ENCODE measurements at places on chromosomes 3 and 15.

GRCh38 chr3:132009241-132009640, 25.6 kb downstream of the CPNE4 start:
- no peak for DNase-seq
- no peak overlapping the region for H3K4me3 ChIP-seq
- H3K27me3 ChIP-seq: no peaks in the 10 kb centered on the region
- H3K4me1 ChIP-seq: no peaks in the 10 kb centered on the region
- H3K36me3 ChIP-seq: no peaks in the 10 kb centered on the region
- H3K27ac ChIP-seq: no peak overlapping the region

GRCh38 chr3:154247806-154248415, 76.4 kb downstream of the DHX36 start:
- H3K4me1 ChIP-seq: no peaks in the 10 kb centered on the region
- no peak overlapping the region for H3K27ac ChIP-seq
- H3K4me3 ChIP-seq: no peak overlapping the region
- no peak for DNase-seq
- H3K36me3 ChIP-seq: no peaks in the 10 kb centered on the region
- H3K27me3 ChIP-seq: no peaks in the 10 kb centered on the region

- DNase-seq: no peak
- H3K4me3 ChIP-seq: no peak overlapping the region
- no peak overlapping the region for H3K27ac ChIP-seq
Observed at GRCh38 chr15:49674370-49674769, 53.5 kb downstream of the DTWD1 start.

DNA sequence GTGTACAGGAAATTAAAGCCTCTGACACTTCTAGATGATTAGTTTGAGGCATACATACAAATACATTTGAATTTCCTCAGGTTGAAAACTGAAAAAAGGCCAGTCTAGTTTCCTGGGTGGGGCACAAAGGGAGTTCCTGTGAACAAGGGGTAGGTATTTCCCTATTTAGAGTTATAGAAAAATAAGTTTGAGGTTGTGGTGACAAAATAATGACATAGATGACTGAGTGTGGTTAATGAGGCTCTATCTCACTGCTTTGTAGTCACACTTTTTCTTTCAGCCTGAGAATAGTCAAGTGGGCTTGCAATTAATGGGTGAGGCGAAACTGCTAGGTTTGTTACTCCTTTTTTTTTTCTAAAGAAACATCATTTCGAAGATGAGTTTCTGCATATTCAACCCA, 4.3 kb downstream of the SLCO3A1 start:
- no peaks in the 10 kb centered on the region for H3K36me3 ChIP-seq
- H3K27me3 ChIP-seq: no peaks in the 10 kb centered on the region
- no peak overlapping the region for H3K4me3 ChIP-seq
- H3K4me1 ChIP-seq: no peaks in the 10 kb centered on the region
- H3K27ac ChIP-seq: no peak overlapping the region

GRCh38 chr3:24829629-24830229, 335.1 kb upstream of the THRB start:
- peaks cover 7% of the 10 kb centered on the region for H3K27me3 ChIP-seq
- no peaks in the 10 kb centered on the region for H3K36me3 ChIP-seq
- no peak for DNase-seq
- no peak overlapping the region for H3K4me3 ChIP-seq

- H3K4me3 ChIP-seq: no peak overlapping the region
- no peaks in the 10 kb centered on the region for H3K27me3 ChIP-seq
- DNase-seq: no peak
- H3K4me1 ChIP-seq: no peaks in the 10 kb centered on the region
- no peak overlapping the region for H3K27ac ChIP-seq
- H3K36me3 ChIP-seq: no peaks in the 10 kb centered on the region
Observed at GRCh38 chr3:145767909-145768308, 393.1 kb downstream of the PLOD2 start.

DNA sequence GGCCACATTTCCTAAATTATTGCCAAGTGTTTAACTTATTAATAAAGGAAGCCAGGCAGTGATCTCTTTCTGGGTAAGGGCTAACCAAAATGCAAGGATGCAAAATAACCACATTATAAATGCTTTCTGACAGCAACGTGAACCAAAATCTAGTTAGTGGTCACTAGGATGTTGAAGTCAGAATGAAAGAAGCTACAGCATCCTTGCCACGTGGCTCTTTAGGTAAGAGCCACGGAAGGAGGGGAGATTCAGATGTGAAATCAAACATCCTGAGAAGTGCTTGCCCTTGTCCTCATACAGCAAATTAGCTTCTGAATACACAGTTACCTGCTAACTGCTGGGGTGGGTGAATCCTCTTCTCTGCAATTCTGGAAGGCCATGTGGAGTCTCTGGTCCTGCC, 246.2 kb downstream of the FEZF2 start:
- no peak for DNase-seq
- H3K27me3 ChIP-seq: no peaks in the 10 kb centered on the region
- no peak overlapping the region for H3K4me3 ChIP-seq
- H3K36me3 ChIP-seq: no peaks in the 10 kb centered on the region

GRCh38 chr15:83106994-83107840, at the start of gene TM6SF1:
Gene TM6SF1, plus strand, starts transcription at chr15:83107645. Its CDS starts 36 bp downstream, at chr15:83107681.
- H3K27ac ChIP-seq: peak within 1 kb of the TSS; percentile 41
- H3K36me3 ChIP-seq: no peaks in the 10 kb centered on the region

DNA sequence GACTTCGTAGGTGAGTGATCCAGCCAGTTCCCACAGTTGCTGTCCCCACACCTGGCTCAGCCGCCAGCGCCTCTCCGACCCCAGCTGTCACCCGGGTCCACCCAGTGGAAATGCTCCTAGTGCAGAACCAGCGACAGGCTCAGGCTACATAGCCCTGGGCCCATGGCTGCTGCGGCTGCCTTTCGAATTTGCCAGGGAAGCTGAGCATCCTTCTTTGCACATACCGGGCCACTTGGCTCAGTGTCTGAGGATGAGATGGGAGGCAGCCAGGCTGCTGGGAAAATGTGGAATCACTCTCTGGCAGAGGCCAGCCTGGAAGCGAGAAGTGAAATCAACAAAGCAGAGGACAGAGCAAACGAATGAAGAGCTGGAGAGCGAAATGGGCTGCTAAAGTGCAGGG, 80.1 kb downstream of the ST8SIA2 start:
- H3K4me1 ChIP-seq: no peaks in the 10 kb centered on the region
- H3K36me3 ChIP-seq: no peaks in the 10 kb centered on the region
- no peak overlapping the region for H3K4me3 ChIP-seq
- no peaks in the 10 kb centered on the region for H3K27me3 ChIP-seq

DNA sequence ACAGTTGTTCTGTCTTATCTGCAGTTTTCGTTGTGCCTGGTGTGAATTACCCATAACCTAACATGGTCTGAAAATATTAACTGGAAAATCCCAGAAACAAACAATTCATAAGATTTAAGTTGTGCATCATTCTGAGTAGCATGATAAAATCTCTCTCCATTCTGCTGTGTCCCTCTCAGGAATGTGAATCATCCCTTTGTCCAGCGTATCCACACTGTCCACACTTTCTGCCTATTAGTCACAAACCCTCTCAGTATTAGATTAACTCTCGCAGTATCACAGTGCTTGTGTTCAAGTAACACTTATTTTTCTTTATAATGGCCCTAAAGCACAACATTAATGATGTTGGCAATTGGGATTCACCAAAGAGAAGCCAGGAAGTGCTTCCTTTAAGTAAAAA, 203.2 kb downstream of the CGGBP1 start:
- no peaks in the 10 kb centered on the region for H3K4me1 ChIP-seq
- H3K27ac ChIP-seq: no peak overlapping the region
- H3K4me3 ChIP-seq: no peak overlapping the region
- H3K36me3 ChIP-seq: no peaks in the 10 kb centered on the region
- no peak for DNase-seq

DNA sequence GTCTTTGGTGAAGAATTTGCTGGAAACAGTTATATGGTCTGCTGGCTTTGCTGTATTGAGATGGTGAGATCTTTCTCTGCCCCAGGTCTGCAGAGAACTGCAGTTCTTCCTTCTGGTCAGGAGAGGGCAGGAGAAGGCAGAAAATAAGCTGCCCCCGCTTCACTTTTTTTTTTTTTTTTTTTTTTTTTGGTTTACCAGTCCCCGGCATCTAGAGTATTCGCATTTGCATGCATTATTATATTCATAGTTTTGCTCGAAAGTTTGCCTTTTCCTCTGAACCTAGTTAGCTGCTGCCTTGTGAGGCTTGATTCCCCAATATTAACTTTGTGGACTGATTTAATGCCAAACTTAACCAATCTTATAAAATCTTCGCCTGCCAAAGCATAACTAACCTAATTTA, 10.6 kb upstream of the PARL start:
- no peak for DNase-seq
- H3K4me3 ChIP-seq: no peak overlapping the region
- no peak overlapping the region for H3K27ac ChIP-seq
- no peaks in the 10 kb centered on the region for H3K4me1 ChIP-seq

GRCh38 chr15:99435113-99435695, 130.6 kb upstream of the MEF2A start:
- peaks cover 15% of the 10 kb centered on the region for H3K4me1 ChIP-seq
- H3K36me3 ChIP-seq: no peaks in the 10 kb centered on the region
- H3K27me3 ChIP-seq: no peaks in the 10 kb centered on the region
- H3K27ac ChIP-seq: peak overlapping the region; percentile 63
- DNase-seq: peak; percentile 82

DNA sequence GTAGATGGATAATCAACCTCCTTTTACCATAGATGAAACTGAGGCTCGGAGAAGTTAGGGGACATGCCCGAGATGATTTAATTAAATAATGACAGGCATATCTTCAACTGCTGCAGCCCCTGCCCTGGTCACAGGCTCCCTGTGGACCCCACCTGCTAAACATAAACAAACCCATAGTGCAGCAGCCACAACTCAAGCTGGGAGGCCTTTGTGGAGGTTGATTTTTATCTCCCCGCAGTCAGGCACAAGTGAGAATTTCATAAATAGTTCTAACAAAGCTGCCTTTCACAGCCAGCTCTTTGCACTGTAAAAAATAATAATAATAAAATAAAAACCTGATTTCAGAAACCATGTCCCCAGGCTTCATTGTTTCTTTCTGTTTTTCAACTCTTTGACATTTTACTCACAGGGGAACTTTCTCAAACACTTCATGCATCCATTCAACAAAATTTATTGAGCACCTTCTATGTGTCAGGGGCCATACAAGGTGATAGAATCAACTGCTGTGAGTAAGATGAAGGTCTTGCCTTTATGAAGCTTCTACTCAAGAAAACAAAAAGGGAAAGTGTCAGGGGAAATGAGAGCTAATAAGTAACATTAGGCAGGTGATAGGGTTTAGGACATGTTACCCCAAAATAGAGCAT, 393.6 kb upstream of the PROK2 start:
- no peaks in the 10 kb centered on the region for H3K4me1 ChIP-seq
- H3K4me3 ChIP-seq: no peak overlapping the region
- no peak overlapping the region for H3K27ac ChIP-seq
- H3K27me3 ChIP-seq: no peaks in the 10 kb centered on the region

GRCh38 chr3:188365988-188366698, 212.2 kb downstream of the LPP start:
- H3K36me3 ChIP-seq: no peaks in the 10 kb centered on the region
- no peaks in the 10 kb centered on the region for H3K4me1 ChIP-seq
- no peaks in the 10 kb centered on the region for H3K27me3 ChIP-seq
- H3K4me3 ChIP-seq: no peak overlapping the region
- no peak for DNase-seq

- H3K4me3 ChIP-seq: no peak overlapping the region
- no peaks in the 10 kb centered on the region for H3K4me1 ChIP-seq
- no peaks in the 10 kb centered on the region for H3K27me3 ChIP-seq
- no peak overlapping the region for H3K27ac ChIP-seq
Observed at GRCh38 chr3:31274326-31275024, 258.2 kb upstream of the STT3B start.

DNA sequence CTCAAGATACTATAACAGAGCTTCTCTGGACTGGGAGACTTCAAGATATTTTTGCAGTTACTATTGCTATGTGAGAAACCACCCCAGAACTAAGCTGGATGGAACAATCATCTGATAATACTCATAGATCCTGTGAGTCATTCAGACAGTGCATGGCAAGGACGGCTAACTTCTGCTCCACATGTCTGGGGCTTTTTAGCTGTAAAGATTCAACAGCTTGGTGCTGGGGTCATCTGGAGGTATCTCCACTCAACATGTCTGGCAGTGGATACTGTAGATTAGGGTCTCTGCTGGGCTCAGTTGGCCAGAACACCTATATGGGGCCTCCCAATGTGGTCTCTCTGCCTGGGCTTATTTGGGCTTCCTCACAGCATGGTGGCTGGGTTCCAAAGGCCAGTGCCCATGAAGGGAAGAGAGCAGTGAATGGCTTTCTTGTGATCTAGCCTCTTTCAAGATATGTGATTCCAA, 117.3 kb upstream of the SLC7A14 start:
- H3K4me1 ChIP-seq: no peaks in the 10 kb centered on the region
- no peaks in the 10 kb centered on the region for H3K27me3 ChIP-seq
- H3K27ac ChIP-seq: no peak overlapping the region
- no peaks in the 10 kb centered on the region for H3K36me3 ChIP-seq
- DNase-seq: no peak

DNA sequence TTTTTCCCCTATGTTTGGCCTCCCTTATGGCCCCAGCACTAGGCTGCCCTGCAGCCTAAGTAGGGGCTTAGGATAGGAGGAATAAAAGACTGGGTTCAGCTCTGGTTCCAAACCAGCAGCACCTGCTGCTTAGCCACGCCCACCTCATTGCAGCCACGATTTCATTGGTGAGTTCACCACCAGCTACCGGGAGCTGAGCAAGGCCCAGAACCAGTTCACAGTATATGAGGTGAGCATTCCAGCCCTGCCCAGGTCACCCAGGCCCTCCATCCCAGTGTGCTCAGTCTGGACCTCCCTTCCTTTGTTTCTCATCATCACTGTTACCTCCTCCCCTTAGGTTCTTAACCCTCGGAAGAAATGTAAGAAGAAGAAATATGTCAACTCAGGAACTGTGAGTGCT, 11.5 kb downstream of the CPNE9 start:
- H3K4me1 ChIP-seq: peaks cover 13% of the 10 kb centered on the region
- no peaks in the 10 kb centered on the region for H3K27me3 ChIP-seq

- no peaks in the 10 kb centered on the region for H3K27me3 ChIP-seq
- no peak for DNase-seq
- H3K27ac ChIP-seq: no peak overlapping the region
- no peaks in the 10 kb centered on the region for H3K4me1 ChIP-seq
- H3K4me3 ChIP-seq: no peak overlapping the region
Observed at GRCh38 chr3:105351821-105352220, 14.9 kb upstream of the ALCAM start.

GRCh38 chr3:40752492-40752891, 227.7 kb downstream of the ZNF621 start:
- H3K4me1 ChIP-seq: no peaks in the 10 kb centered on the region
- no peak overlapping the region for H3K4me3 ChIP-seq
- DNase-seq: no peak

DNA sequence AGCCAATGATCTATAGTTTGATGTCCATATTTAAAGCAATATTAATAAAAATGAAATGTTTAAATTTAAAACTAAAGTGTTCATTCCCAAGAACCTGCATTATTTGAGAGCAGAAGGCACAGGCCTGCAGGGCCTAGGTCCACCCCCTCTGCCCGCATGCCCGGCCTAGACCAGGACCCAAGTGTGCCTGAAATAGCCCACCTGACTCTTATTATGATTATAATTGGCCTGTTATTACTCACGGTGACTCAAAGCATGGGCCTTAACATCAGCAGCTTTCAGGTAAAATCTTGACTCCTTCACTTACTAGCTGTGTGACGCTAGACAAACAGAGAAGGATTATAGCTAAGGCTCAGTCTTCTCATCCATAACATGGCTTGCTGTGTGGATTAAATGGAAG, 128.8 kb downstream of the PLCL2 start:
- H3K36me3 ChIP-seq: no peaks in the 10 kb centered on the region
- DNase-seq: no peak
- no peak overlapping the region for H3K27ac ChIP-seq
